HuH-7.5 (cell line): ENCODE measurements at places on chromosomes 7 and 10.
A peak's percentile ranks its signal among the peaks of the same experiment; 100 is the strongest.

DNA sequence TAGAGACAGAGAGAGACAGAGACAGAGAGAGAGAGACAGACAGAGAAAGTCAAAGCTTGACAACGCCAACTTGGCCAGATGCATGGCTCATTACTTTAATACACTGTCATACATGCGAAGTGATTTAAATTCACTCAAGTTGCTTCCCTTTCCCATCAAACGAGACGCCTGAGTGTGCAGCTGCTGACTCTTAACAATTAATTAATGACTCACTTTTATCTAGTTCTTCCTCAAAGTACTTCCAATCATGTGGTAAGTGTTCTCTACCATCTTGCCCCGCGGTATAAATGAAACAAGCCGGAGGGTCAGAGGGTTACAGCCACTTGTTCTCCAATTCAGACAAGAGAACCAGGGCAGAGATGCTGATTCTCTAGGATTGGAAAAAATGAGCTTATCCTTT is 90.8 kb downstream of the SFMBT2 start:
- DNase-seq: no peak

DNA sequence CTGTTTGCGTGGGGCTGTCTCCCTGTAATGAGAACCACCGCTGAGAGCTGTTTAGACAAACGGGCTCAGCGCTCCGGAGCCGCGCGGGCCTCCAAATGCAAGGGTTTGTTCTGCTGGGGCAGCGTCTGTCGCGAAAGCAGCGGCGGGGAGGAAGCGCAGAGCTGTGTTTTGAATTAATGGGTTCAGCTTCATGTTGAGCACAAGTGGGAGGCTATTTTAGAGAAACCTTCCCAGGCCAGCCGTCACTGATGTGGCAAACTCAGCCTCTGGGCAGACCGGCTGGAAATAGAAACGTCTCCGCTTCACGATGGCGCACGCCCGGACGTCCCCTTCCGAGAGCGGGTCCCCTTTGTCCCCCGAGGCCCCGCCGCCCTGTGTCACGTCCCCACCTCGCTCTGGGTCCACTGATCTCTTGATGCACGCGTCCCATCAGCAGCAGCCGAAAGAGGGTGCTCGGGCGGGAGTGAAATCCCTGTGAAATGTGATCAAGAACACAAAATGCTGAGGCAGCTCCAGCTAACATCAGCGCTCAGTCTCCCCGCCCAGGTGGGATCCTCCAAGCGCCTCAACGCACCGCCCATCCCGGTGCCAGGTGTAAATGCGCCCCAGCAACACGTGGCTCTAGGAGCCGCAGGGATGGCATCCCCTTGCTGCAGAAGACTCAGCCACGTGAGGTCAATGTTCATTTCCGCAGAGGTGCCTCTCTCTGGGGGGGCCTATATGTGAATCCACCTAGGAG is 44.9 kb downstream of the BAMBI start:
- peak; percentile 25 for DNase-seq

GRCh38 chr10:3783316-3783681 is 1.7 kb downstream of the KLF6 start:
- peak; percentile 58 for DNase-seq

GRCh38 chr7:49255054-49255453 is 330.7 kb downstream of the CDC14C start:
- DNase-seq: no peak

DNA sequence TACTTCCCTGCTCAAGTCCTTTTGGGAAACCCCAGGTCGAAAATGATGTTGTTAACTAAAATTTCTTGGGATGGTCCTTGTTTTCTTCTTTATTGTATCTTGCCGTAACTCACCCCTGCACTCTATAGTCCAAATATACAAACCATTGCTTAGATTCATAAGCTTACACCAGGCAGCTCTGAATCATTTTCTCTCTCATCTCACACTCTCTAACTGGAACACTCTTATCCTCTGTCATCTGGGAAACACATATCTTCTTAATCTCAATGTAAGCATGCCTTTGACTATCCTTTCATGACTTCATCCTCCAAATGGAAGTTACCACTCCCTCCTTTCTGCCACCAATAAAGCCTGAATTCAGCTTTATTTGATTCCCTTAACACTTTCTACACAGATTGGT is 175.8 kb upstream of the ANK3 start:
- no peak for DNase-seq

DNA sequence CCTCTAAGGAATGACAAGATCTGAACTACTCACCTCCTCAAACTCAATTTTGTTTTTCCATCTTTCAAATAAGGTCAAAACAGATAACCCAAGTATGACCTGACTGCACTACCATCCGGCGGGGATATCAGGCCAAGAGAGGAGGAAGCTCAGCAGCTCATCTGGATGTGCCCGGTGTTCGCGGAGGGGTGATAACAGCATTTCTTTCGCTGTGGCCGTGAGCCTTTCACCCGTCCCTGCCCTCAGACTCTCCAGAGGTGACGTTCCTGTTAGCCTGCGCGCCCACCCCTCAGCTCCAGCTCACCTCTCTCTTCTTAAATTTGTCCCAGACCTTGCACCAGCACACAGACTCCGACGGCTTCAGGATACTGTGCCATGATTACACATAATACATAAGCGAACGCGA is 526 bp downstream of the ZNF248 start:
- DNase-seq: peak; percentile 9

DNA sequence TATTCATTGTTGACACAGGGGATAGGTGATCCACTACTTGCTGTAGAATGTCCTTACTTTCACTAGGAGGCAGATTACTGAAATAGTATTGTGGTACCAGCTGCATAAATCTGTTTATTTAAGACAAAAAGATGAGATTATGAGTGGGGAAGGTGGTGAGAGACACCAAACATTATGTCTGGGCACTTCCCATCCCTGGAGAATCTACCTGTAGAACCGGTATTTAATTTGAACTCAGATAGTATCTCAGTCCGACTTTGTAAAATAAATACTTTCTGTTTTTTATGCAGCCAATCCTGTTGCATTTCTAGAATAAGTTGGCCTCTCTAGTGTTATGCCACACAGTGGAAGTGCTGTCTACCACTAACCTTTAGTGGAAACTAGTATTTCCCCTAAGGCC is 13.4 kb downstream of the BCCIP start:
- no peak for DNase-seq

- no peak for DNase-seq
Measured at GRCh38 chr10:35577926-35578617, 27.1 kb upstream of the GJD4 start.

DNA sequence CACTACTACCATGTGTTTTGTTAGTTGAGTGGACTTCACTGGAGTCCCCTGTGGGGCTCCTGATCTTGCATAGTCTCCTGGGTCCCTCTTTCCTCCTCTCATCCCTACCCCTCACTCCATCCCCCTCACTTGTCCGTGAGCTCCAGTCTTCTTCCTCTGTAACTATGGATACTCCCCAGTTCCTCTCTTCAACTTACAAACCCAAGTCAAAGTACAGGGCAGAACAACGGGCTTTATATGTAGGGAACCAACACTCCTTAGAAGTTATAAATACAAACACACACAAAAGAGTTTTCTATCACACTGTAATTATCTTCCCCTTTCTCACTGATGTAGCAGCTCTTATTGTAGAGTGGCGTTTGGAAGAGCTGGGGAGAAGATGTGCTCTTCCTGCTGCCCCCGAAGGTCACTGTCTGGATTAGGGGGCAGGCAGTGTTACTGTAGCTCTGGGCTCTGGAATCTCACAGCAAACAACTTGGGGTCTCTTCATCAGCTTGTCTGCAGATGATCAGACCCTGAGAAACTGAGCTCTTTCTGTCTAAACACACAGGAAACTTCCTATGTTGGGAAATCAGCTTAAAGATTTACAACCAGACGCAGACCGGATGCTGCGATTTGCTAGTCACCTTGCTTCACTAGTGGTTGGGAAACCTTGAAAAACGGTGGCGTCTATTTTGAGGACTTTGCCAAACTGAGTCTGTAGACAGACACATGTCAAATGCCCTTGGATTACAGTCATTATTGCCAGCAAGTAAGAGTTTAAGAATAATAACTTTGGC is 13.6 kb downstream of the SNX10 start:
- peak; percentile 64 for DNase-seq

DNA sequence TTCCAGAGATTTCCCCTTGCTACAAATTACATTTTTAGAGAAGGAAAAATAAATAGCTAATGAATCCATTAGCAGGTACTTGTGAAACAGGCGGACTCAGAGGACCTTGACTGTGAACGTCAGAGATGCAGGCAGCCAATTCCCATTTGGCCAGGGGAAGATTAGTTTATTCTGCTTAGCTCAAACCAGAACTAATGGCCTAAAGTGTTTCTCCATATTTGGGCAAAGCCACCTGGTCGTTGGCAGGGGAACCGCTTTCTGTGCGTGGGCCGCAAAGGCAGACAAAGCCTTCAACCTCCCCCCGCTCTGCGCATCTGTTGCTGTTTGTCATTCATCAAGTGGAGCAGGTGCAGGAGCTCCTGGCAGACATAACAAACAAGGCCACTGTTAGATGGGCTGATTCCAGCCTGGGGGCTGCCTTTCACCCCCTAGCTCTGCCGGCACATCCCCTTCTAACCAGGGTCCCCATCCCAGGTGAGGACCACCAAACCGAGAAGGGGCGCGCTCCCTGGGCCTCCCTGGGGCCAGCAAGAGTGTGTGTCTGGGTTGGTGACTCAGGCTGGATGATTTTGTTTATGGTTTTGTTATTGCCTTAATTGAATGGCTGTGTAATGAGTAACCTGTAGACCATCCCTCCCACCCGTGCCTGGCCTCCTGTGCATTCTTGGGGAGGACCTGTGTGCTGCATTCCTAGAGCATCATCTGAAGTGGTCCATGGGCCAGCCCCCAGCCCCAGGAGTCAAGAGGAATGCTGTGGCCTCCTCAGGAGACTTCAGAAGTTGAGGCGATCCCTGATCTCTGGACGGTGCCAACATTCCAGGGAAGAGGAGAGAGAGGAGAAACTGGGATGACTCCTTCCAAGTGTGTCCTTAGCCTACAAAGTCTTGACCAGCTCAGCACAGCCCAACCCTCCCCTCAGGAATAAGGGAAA is 14.5 kb upstream of the CPA1 start:
- no peak for DNase-seq

DNA sequence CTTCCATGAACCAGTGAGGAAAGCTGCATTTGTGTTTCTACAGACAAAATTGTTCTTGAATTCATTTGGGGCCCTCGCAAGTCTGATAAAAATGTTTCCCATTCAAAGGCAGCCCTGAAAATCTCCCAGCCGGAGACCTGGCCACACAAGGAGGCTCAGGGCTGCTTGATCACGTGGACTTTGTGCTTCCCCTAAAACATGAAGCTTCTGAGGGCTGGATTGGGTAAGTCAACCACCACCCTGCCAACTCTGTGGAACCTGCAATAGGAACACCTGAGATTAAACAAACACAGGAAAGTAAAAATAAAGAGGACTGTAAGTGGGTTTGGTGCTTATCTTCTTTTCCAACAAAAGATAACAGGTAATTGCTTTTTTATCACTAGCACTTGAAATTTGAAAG is 133.8 kb downstream of the C10orf90 start:
- DNase-seq: no peak

GRCh38 chr7:133854739-133855138 is 272.4 kb upstream of the LRGUK start:
- DNase-seq: no peak

GRCh38 chr7:69862413-69863064 is 264.3 kb downstream of the AUTS2 start:
- no peak for DNase-seq

- DNase-seq: peak; percentile 91
Measured at GRCh38 chr7:518630-519483, 789 bp downstream of the PDGFA start.

- DNase-seq: no peak
Measured at GRCh38 chr7:140675726-140676125, 3.0 kb downstream of the ADCK2 start.
